ENCODE measurements at places on chromosomes 13 and 19.

GRCh38 chr13:21012211-21012610, 49.2 kb downstream of the LATS2 start:
- no peak for DNase-seq

- DNase-seq: peak; percentile 56
Measured at GRCh38 chr13:99501848-99502301, 603 bp downstream of the TM9SF2 start.

DNA sequence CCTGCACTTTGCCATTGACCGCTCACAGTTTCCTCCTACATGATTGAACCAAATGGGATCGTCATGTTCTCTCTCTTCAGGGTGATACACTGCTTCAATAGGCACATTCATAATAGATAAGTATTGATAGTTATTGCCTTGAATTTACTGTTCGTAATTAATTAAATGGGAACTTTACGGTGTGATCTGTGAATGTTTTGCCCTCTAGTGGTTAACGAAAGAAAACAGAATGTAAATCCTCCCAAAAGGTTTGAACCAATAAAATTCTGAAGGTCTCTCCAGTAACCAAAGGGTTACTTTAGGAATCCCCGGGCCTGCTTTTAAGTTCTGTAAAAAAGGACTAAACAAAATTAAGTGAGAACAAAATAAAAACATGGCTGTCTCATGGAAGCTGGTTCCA, 389.3 kb downstream of the DACH1 start:
- peak; percentile 3 for DNase-seq

DNA sequence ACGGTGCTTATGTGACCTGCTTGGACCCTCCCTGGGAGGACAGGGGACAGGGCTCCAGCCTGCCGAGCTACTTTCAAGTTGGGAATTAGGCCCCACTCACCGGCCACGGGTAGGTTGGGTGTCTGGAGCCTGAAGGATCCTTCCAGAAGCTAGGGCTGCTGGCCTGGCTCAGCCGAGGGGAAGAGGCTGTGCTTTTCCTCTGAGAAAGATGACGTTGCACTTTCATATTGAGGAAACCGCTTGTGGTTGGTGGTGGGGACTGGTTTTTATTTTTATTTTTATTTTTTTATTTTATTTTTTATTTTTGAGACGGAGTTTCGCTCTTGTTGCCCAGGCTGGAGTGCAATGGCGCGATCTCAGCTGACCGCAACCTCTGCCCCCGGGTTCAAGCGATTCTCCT, at the start of gene TMEM150B:
Gene TMEM150B (minus strand): TSS at position 170 of the 400 bp plus-strand sequence. CDS start 4,305 bp downstream, outside the sequence.
- DNase-seq: no peak

GRCh38 chr19:43286096-43286495, 16.8 kb upstream of the PSG9 start:
- no peak for DNase-seq

DNA sequence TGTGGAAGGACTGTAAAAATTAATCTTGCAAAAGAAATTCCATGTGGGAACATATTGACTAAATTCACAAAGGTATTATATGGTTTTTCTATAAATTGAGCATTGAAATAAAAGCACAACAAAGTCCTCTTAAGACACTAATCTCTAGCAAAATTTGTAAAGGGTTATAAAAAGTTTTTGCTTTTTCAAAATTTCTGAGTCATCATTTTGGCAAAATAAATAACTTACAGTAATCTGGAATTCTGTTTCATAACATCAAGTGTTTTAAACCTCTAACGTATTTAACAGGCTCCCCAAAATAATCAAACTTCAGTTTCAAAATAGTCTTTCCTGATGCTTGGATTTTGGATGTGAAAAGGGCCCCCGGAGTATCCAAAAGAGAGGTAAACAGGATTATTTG, 26.0 kb downstream of the MED4 start:
- no peak for DNase-seq

GRCh38 chr13:73235385-73235784, 176.6 kb downstream of the KLF5 start:
- DNase-seq: no peak

- no peak for DNase-seq
Measured at GRCh38 chr19:30267332-30267731, 104.9 kb upstream of the ZNF536 start.

DNA sequence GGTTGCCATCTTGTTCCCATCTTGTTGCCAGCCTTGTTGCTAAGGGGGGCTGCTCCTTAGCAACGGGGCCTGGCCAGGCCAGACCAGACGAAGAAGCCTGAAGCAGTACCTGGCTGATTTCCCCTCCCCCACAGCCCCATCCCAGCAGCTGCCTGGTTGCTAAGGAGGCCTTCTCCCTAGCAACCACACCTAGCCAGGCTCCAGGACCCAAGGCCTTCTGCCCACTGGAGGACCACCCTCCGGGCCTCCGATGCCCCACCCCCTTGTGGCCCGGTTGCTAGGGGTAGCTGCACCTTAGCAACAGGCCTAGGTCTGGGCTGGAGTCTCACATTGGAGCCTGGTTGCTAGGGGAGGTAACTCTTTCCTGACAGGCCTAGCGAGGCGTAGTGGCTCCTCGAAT, 3.9 kb downstream of the PRRG2 start:
- no peak for DNase-seq

GRCh38 chr13:103349211-103349980, 283.2 kb upstream of the SLC10A2 start:
- DNase-seq: no peak

All from dermis blood vessel endothelial cell (primary cell).